ENCODE measurements at places on chromosomes 1 and 21. TPM values are rescaled to one million over a fixed set of nuclear protein-coding genes. Genes with fewer than 3 reads are reported as not detected.

SMIM12 gene
- polyA plus RNA-seq = 146 TPM

SPATC1L gene
- polyA plus RNA-seq = 6.4 TPM

RERE gene
- 0.38 TPM for polyA plus RNA-seq

DNA sequence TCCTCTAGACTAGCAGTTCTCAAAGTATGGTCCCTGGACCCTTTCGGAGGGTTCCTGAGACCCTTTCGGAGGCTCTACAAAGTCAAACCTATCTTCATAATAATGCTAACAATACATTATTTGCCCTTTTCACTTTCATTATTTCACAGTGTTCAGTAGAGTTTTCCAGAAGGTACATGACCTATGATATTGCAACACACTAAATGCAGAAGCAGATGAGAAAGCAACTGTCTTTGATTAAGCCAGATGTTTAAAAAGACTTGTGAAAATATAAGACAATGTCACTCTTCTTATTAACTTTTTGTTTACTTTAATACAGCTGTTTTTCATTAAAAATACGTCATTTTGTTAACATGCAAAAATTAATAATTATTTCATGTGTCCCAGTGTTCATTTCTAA, 5.8 kb downstream of the KCNJ10 start:
- no peak for DNase-seq

- DNase-seq = no peak
Observed at GRCh38 chr1:7250176-7250575, 464.9 kb downstream of the CAMTA1 start.

All from CD4-positive, alpha-beta memory T cell (primary cell).